ENCODE measurements at places on chromosomes 12 and 14. TPM values are rescaled to one million over a fixed set of nuclear protein-coding genes. Genes with fewer than 3 reads are reported as not detected.
A peak's percentile ranks its signal among the peaks of the same experiment; 100 is the strongest.

PELI2 gene
- total RNA-seq = 8.0 TPM

MYF5 gene
- not detected for total RNA-seq

BEGAIN gene
- total RNA-seq = 0.06 TPM

TEX22 gene
- 9.2 TPM for total RNA-seq

INHBC gene
- 0.36 TPM for total RNA-seq

TMEM63C gene
- 4.7 TPM for total RNA-seq

OR4K17 gene
- total RNA-seq = not detected

KCNA5 gene
- not detected for total RNA-seq

LYZ gene
- not detected for total RNA-seq

HPD gene
- total RNA-seq = not detected

LRP6 gene
- 5.2 TPM for total RNA-seq

TCL1A gene
- total RNA-seq = 574 TPM

GPR65 gene
- total RNA-seq = 8.2 TPM

A2M gene
- not detected for total RNA-seq

DNA sequence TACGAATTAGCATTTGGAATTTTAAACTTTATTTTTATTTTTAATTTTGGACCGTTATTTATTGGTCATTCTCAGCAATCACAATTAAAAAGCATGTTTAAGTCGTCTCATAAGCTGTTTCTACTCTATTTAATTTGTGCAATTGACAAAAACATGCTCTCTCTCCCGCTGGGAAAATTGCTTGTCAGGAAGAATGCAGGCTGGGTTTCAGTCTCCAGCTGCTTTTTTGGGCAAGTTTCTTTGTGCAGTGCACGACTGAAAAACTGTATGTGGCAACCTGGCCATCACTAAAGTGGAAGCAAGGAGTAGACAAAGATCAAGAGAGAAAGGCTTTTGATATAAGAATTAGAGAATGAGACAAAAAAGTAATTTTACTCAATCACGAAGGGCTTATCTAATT lies 941.5 kb upstream of the MDGA2 start:
- DNase-seq = no peak

DNA sequence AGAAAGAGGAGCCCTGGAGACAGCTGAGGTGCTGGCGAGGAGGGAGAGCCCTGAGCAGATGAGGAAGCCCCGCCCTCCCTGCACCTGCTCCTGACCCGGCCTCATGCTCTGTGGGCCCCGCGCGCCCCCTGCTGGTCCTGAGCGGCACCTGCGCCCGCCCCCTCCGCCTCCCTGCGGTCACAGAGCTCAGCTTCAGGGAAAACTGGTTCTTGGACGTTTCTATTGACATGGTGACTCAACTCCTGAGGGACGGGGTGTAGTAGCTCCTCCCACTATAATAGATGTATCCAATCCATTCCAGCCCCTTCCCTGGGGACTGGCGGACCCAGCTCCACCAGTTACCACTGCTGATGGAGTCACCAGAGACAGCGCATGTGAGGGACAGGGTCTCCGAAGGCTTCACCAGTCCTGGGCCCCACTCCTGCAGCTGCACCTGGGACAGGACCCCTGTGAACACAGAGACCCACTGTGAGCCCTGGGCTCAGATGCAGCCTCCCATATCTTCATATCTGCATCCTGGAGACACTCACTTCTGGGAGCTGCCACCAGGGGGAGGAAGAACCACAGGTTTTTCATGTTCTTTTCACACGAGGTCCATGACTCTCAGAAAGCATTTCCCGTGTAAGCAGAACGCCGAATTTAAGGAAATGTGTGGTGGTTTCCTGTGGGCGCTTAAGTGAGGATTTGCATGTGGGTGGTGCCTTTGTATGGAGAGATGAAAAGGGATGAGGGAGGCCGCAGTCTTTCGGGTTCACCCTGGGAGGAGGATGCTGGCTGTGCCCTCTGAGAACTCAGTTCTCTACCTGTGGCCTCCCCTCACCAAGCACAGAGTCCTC lies 1346.4 kb downstream of the TMEM121 start:
- DNase-seq = peak; percentile 90

GRCh38 chr12:26156201-26156871 lies 31.5 kb upstream of the BHLHE41 start:
- peak; percentile 91 for DNase-seq

GRCh38 chr12:72723732-72724131 lies 451.6 kb downstream of the TRHDE start:
- DNase-seq = no peak

- no peak for DNase-seq
These were observed 220.6 kb upstream of the HMGA2 start for GRCh38 chr12:65603438-65604351.

DNA sequence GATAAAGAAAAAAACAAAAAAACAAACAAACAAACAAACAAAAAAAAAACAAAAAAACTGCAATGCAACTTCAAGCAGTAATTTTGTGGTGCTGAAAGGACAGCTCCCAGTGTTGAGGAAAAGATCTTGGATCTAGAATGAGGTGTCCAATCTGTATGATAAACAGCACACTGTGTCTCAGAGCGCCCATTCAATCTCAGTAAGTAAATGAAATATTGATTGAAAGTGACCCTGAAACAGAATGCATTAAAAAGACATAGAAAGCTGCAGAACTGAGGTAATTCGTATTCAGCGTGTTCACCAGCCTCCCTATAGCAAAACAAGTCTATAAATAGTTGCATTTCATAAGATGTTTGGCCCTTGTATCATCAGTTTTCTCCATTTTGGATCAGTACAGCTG lies 153.0 kb downstream of the NOVA1 start:
- DNase-seq = no peak

DNA sequence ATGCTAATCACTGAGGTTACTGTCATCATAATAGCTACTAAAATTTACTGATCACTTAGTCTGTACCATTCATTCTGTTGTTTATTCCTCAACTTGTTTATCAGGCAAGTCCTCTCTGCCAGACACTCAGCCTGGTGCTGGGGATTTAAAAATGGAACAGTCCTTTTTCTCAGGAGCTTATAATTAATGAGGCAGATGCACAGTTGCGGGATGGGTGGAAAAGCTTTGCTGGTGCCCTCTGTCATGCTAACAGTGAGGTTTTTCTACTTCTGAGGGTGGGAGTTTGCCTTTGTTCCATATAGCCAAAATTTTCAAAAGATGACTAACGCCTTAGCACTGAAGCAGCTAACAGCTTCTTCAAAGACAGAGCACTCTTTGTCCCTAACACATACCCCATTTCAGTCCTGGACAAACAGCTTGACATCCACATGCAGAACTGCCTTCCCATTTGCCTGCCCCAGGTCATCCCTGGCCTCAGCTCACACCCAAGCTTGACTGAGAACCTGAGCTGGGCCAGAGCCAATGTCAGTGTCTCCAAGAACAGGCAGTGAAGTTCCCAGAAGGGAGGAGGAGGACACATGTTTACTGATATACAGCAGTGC lies 30.8 kb upstream of the HSPB8 start:
- DNase-seq = no peak

DNA sequence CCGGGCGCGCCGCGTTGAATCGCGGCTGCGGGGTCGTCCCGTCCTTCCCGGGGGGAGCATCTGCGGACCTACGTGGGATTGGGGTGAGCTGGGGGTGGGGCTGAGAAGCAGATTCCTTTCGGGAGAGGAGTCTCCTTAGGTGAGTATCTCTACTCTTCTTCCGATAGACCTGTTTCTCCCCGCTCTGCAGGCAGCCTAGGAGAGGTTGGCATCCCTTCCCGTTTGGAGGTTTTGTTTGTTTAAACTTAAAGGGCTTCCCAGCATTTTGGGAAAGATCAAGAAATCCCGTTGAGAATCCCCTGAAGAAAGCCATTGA lies 411 bp downstream of the TTLL5 start:
- DNase-seq = no peak

- no peak for DNase-seq
These were observed 237.9 kb downstream of the PAWR start for GRCh38 chr12:79452906-79453305.

GRCh38 chr12:71447691-71448132 lies 8.1 kb downstream of the LGR5 start:
- DNase-seq = no peak

DNA sequence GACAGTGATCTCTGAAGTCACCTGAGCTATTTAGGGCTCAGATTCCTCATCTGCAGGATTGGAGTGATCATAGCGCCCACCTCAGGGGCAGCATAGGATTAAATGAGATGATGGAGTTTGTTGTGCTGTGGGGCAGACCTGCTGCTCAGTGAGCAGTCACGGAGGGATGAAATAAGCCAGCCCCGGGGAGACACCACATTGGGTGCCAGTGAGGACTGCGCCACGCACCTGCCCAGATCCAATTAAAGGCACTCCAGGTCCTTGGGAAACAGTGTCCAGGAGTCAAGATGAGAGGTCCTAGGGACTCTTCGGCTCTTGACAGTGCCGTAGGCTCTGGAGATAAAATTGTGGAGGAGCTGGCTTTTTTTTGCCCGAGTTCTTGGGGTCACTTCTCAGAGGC lies 166.2 kb downstream of the ADGRD1 start:
- DNase-seq = no peak

- DNase-seq = no peak
These were observed 90.2 kb downstream of the KSR2 start for GRCh38 chr12:117878605-117879004.

DNA sequence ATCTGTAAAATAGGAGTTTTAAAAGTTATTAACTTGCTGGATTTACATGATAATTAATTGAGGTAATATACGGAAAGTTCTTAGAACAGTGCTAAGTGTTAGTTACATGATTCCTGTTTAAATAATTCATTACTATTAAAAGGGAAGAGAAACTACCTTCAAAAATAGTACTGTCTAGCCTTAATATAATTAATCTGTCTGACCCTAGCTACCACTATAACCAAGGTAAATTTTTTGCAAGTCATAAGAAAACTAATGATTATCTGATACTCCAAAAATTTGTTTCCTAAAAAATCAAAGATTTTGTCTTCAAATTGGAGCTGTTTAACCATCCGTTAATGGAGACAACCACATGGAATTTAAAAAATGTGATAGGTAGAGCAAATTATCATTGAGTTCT lies 294.3 kb upstream of the FBXO33 start:
- DNase-seq = no peak

- no peak for DNase-seq
These were observed 32.3 kb upstream of the DEGS2 start for GRCh38 chr14:100191584-100192249.

DNA sequence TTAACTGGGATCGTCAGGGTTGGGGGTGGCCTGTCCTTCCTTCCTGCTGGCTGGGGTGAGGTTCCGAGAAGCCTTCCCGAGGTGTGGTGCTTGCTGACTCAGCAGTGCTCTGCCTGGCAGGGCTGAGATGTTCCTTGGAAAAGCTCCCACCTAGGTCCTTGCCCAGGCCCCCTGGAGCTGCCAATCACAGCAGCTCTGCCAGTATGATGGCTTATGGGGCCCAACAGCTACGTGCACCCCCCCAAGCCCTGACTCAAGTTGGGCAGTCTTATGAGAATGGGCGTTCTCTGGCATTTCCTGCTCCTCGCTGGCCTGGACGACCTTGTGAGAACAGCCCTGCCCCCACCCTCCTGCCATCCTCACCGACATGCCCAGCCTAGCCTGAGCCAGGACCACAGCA lies 292.2 kb upstream of the CRY1 start:
- DNase-seq = no peak

- DNase-seq = no peak
These were observed 135.3 kb downstream of the SLC38A6 start for GRCh38 chr14:61116369-61116768.

DNA sequence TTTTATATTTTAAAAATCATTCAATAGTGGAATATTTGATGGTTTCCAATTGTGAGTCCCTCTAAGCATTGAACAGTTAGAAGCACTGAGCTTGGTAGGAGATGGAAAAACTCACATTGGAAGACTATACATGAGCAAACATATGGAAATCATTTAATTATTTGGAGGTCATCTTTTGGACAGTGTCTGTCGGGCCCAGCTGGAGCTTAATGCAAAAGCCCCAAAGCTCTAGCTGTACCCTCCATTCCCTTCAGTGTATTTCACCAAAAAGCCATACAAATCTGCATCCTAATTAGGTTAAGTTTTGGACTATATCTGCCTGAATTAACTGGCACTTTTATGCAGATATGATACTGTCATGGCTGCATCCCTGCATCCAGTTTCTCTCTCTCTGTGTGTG lies 365.7 kb downstream of the FLRT2 start:
- no peak for DNase-seq

DNA sequence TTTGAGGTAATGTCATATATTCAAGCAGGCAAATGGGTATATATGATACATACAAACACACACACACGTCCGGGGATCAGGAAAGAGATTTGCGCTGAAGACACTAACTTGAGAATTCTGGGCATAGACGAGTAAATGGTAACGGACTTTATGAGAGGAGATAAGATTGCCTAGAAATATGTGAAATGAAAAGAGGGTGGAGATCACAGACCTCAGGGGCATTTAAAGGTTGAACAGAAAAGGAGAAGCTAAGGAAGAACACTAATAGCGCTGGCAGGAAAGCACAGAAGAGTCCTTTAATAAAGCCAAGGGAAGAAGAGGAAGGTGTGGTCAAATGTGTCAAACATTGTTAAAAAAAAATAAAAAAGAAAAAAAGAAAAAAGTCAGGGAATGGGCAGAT lies 13.1 kb downstream of the CRY1 start:
- no peak for DNase-seq

GRCh38 chr14:89415159-89415558 lies 1.9 kb downstream of the FOXN3 start:
- DNase-seq = no peak

GRCh38 chr12:89421092-89421835 lies 69.0 kb upstream of the DUSP6 start:
- DNase-seq = no peak

DNA sequence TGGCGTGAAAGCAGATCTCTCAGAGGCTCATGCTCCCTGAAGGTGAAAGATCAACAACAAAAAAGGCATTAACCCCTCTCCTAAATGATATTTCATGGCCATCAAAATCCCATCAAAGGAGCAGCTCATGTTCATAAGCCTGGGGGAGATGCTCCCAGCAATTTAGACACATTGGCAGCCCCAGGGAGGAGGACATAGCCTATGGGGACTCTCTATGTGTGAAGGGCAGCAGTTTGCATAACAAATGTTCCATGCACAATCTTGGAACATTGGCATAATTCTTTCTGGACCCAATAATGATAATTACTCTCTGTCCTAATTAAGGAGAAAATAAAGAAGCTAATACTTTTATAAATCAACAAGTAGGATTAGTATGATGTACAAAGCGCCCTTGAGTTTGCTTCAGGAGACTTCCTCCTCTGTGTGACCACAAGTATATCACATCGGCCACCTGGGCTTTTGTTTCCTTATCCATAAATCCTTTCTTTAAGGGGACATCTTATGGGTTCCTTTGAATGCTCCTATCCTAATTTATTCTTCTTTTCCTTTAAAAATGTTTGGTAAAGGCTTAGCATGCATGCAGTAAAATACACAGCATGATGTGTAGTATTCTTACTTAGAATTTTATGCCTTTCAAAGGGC lies 161.9 kb upstream of the PLEKHG7 start:
- DNase-seq = no peak

All from OCI-LY7 (cell line).